HT1080 (cell line): ENCODE measurements at places on chromosomes 12 and 14.
A peak's percentile ranks its signal among the peaks of the same experiment; 100 is the strongest.

DNA sequence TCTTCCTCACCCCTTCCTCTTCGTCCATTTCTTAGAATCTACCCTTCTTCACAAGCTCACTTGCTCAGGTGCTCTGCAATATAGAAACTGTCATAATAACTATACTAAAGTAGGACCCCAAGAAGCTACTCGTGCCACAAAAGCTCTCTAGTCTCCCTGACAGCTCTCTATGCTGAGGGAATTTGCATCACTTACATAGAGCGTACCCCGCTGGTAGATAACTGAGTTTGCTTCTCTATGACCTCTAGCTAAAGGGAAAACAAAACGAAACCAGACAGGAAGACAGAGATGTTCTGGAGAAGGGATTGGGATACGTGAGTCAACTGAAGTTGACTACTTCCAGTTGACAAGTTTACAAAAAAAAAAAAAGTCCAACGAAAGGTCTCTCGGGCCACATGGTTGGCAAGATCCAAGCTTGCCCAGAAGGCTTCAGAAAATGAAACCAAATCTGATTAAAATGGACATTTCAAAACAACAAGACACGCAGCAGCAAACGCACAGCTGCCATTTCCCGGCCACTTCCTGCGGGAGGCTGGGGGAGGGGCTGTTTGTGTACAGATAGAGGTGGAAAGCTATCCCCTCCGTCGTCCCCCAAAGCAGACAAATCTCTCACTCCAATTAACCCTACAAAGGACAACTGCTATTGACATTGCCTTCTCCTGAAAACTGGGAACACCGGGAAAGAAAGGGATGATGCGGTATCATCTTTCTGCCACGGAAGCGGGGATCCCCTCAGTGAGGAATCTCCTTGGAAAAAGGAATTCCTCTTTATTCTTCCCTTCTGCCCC lies 1.3 kb downstream of the BAZ2A start:
- peak; percentile 69 for DNase-seq

DNA sequence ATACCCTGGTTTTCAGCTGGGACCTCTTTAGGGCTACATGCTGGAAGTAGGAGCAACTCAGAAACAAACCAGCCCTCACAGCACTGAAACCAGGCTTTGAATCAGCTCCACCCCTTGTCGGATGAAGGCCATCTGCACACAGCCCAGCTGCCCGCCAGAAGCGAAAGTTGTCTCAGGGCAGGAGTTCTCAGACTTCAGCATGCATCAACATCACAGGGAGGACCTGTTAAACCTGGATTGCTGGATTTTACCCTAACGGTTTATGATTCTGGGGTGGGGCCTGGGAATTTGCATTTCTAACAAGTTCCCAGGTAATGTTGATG lies 10.9 kb downstream of the SYNDIG1L start:
- DNase-seq, result no peak

GRCh38 chr12:53751336-53752191 lies at the start of gene CISTR:
Gene CISTR, minus strand, starts transcription at chr12:53751979.
- no peak for DNase-seq

GRCh38 chr12:46207644-46208043 lies 61.2 kb downstream of the SLC38A1 start:
- DNase-seq, result no peak

GRCh38 chr14:32737621-32738020 lies 201.1 kb upstream of the NPAS3 start:
- no peak for DNase-seq
